ENCODE measurements at places on chromosomes 5 and 9.

- DNase-seq, result peak; percentile 53
Measured at GRCh38 chr5:138334867-138335447, 3.1 kb upstream of the FAM53C start.

DNA sequence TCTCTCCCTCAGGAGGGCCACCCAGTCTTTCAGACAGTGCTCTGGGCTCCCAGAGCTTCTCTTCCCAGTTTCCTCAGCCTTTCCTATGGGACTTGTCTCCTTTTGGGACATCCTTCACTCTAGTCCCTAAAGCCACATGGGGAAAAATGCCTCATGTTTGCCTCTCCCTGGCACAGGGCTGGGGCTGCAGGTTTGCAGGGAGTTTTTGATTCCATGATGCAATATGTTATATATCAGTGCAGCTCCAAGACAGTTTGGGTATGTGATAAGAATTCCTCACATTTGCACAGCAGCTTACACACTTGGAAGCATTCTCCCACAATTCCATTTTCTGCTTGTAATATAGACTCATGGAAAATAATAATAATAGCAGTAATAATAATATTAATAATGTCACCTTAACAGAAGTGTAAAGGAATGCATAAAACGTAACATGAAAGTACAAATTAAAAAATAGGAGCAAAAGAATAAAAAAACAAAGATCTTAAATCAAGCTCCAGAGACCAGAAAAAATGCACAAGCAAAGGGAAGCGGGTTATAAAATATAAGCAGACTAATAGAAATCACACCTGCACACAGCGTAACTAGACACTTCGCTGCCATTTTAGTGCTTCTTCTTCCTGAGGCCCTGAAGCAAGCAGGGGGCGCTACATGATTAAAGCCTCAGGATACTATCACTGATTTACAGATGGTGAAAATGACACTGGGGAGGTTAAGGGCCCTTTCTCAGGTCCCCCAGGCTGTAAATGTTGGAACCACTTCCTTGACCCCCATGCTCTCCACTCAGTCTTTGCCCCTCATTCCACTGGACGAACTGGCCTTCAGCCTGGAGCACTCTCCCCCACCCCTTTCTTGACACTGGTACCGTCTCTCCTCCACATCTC is 70.0 kb upstream of the IL17B start:
- peak; percentile 52 for DNase-seq

GRCh38 chr5:151363673-151364072 is 16.3 kb upstream of the SLC36A2 start:
- no peak for DNase-seq

GRCh38 chr9:68978066-68978465 is 35.8 kb downstream of the PRKACG start:
- DNase-seq, result no peak

GRCh38 chr9:69319324-69320025 is 5.5 kb upstream of the ENTREP1 start:
- DNase-seq, result no peak

GRCh38 chr9:99731950-99732349 is 89.7 kb upstream of the NR4A3 start:
- no peak for DNase-seq

DNA sequence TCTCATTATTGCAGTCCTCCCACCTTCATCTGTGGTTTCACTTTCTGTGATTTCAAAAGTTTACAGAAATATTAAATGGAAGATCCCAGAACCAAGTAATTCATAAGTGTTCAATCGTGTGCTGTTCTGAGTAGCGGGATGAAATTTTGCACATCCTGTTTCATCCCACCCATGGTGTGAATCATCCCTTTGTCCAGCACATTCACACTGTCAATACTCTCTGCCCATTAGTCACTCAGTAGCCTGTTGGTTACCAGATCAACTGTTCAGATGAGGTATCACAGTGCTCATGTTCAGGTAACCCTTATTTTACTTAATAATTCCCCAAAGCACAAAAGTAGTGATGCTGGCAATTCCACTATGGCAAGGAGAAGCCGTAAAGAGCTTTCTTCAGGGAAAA is 26.8 kb downstream of the FAM81B start:
- DNase-seq, result no peak

GRCh38 chr9:85439791-85440190 is 302.0 kb downstream of the AGTPBP1 start:
- no peak for DNase-seq

DNA sequence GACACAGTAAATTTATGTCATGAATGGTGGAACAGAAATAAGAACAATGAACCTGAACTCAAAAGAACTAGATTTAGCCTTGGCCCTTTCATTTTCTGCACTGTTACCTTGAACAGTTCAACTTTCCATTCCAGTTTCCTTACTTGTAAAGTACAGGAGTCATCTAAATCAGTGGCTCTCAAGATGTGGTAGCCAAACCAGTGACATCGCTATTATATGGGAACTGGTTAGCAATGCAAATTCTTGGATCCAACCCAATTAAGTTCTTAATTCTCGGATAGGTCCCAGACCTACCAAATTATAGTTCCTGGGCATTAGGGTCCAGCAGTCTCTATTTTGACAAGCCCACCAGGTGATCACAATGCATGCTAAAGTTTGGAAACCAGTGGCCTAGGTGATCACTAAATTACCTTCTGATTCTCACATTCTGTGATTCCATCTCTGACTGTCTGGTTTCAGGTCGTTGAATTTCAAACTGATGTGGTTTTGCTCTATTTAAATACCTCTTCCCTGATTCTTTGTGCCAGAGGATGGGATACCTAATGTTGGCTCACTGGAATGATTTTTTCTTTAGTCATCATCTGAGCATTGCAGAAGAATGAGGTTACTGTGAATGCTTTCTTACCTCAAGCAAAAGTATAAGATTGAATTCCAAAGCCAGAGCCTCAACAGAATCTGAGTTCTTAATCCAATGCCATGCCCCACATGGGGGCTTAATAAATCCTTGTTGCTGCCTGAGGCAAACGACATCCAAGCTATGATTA is 253.8 kb downstream of the ENC1 start:
- no peak for DNase-seq

GRCh38 chr5:9423571-9423970 is 122.3 kb downstream of the SEMA5A start:
- DNase-seq, result no peak

DNA sequence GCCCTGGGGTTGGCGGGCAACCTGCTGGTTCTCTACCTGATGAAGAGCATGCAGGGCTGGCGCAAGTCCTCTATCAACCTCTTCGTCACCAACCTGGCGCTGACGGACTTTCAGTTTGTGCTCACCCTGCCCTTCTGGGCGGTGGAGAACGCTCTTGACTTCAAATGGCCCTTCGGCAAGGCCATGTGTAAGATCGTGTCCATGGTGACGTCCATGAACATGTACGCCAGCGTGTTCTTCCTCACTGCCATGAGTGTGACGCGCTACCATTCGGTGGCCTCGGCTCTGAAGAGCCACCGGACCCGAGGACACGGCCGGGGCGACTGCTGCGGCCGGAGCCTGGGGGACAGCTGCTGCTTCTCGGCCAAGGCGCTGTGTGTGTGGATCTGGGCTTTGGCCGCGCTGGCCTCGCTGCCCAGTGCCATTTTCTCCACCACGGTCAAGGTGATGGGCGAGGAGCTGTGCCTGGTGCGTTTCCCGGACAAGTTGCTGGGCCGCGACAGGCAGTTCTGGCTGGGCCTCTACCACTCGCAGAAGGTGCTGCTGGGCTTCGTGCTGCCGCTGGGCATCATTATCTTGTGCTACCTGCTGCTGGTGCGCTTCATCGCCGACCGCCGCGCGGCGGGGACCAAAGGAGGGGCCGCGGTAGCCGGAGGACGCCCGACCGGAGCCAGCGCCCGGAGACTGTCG is 976 bp downstream of the RXFP3 start:
- DNase-seq, result no peak

DNA sequence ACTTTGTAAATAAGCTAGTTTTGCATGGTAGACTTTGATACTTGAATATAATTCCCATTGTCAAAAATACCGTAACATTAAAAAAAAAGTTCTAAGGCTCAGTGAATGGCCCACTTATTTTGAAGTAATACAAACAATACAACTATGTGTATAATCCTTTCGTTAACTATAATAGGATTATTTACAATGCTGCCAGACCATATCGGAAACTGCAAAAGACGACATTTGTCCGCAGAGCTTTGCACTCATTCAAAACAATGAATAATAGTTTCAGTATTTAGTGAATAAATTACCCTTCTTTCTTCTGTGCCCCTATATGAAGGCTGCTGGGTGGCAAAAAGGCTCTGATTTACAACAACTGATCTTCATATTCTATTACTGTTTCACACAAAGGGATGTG is 121.8 kb downstream of the DROSHA start:
- DNase-seq, result no peak

DNA sequence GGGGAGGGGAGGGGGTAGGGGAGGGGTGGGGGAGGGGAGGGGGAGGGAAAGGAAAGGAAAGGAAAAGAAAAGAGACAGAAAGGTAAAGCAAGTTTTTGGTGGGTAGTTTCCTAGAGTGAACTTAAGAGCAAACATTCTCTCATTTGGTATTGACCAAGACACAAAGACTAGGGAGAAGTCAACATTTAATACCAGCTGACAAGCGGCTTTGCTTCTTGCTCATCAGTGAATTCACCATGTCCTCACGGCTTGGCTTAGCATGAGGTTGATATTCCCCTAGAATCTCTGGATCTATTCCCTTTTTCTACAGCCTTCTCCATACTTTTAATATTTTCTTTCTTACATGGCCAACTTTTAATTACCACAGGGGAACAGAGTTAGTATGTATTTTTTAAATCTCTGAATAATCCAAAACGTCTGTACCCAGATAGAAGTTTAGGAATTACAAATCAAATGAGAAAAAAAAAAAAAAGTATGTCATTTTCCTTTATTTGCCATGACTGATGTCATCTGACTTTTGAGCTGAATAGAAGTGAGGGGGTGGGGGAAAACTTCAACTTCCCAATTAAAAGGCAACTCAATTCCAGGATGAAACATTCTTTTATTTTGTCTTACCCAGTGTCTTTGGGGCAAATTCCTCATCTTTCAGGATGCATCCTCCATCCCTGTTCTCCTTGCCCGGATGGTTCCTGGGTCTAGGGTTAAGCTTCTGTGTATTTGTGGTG is 40.1 kb upstream of the GLIS3 start:
- no peak for DNase-seq

GRCh38 chr5:96172436-96172835 is 210.8 kb upstream of the ELL2 start:
- DNase-seq, result no peak

DNA sequence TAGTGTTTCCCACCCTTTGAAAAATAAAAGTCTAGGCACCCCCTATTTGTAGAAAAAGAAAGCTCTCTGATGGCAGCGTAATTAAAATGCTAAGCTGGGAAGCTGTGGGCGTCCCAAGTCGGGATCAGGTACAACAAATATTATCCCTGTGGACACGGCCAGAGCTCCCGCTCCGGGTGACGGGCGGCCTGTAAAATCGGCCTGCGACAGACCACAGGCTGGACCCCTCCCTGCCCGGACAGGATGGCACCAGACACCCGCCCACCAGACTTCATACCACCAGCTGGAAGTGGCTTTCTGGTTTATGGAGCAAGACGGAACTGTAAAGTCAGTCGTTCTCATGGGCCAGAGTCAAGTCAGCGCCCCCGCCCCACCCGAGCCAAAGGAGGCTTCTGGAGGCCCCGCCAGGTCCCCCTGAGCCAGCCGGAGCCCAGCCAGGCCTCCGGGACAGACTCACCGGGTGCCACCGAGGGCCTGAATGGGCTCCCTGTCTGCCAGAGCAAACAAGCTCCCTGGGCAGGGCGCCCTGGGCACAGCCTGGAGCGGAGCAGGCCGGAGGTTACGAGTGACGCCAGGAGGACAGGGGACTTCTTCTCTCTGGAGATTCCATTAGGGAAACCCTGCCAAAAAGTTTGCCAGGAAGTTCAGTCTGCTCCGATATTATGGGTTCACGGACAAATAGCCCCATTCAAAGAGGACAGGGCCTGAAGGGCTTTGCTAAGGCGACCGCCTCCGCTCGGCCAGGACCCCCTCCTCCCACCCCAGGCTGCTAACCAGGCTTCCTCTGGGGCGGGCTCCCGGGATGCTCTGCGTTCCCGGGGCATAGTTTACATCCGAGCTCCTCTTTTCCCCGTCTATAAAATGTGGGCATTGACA is 173.7 kb downstream of the ERCC6L2 start:
- no peak for DNase-seq

- no peak for DNase-seq
Measured at GRCh38 chr9:91515074-91515687, 91.5 kb upstream of the NFIL3 start.

DNA sequence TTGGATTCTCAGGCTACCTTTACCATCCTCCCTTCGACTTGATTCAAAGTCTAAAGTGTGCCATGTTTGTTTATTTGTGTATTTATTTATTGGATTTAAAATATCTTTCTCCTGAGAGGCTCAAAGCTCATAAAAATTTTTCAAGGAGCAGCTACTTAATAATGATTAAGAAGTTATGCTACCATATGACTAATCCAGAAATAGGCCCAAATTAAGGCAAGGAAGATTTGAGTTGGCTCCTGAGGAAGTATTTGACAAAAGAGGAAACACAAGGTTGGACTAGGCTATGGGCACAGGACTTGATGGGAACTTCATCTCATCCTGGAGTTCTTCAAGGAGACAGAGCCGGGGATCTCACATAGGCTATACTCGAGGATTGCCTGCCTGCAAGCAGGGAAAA is 22.4 kb upstream of the PPP2CA start:
- no peak for DNase-seq

DNA sequence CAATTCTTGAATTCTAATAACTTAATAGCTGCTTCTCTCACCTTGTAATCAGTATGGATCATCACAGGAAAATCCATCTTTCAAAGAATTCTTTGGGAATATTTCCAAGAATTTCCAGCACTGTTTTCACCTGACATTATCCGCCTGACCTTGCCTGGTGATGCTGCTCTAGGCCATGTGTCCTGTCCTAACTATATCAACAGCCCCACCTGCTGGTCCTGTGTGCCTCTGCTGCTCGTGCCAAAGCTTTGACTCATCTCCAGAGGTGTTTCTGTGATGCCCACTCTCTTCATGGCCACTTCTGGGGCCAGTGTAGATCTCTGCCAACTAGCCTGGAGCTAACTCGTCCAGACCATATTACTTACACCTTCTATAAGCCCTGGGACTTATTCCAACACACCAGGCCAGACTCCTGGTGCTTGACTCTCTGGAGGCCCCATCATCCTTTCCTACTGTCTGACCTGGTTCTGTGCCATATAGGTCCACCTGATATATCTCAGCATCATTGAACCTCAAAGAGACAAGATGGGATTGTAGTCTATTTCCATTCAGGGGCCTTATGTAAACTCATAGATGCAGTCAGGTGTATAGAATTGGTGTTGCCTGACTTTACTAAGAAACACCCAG is 67.5 kb upstream of the CKMT2 start:
- DNase-seq, result peak; percentile 6

- DNase-seq, result no peak
Measured at GRCh38 chr9:37295796-37296195, 126.7 kb upstream of the GRHPR start.

GRCh38 chr5:463301-463700 is 20.3 kb downstream of the EXOC3 start:
- DNase-seq, result no peak

GRCh38 chr5:26948921-26949320 is 89.5 kb downstream of the CDH9 start:
- DNase-seq, result no peak
